ENCODE measurements at places on chromosomes 4 and X. TPM values are rescaled to one million over a fixed set of nuclear protein-coding genes. Genes with fewer than 3 reads are reported as not detected.
A peak's percentile ranks its signal among the peaks of the same experiment; 100 is the strongest.

The RAB9B gene
- 2.2 TPM for total RNA-seq

The DDX53 gene
- total RNA-seq: not detected

The PPEF2 gene
- not detected for total RNA-seq

The IQSEC2 gene
- total RNA-seq: 9.2 TPM

The GJB1 gene
- not detected for total RNA-seq

DNA sequence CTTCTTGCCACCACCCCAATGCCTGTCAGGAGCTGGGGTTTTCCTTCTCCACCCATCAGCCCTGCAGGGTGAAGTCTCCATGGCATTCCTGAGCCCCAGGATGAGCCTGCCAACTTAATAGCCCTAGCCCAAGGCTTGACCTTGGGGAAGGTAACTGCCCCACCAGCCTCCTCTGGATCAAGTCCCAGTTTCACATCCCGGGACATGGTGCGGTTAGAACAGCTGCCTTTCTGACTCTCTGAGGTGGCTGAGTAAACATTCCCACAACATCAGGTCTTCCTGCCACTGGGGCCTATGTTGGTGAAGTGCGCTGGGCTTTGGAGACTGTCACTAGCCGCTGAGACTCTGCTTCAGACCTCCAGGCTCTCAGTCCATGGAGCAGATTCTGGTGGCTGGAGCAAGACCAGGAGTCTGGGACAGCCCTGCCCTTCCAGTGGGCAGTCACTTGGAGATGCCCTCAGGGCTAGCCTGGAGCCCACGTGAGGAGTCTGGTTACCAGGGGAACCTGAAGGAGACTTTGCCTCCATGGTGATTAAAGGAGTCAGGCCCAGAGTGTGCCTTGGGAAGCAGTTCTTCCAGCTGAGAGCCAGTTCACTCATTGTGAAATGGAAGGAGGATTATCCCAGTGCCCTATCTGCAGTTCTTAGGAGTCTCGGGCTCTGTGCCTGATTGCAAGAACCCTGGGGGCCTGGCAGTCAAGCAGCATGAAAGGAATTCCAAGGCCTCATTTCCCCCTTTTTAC lies 56.8 kb downstream of the SMIM20 start:
- H3K27ac ChIP-seq: no peak overlapping the region
- H3K27me3 ChIP-seq: peaks cover 7% of the 10 kb centered on the region
- peaks cover 10% of the 10 kb centered on the region for H3K4me1 ChIP-seq
- H3K4me3 ChIP-seq: no peak overlapping the region
- no peaks in the 10 kb centered on the region for H3K36me3 ChIP-seq

DNA sequence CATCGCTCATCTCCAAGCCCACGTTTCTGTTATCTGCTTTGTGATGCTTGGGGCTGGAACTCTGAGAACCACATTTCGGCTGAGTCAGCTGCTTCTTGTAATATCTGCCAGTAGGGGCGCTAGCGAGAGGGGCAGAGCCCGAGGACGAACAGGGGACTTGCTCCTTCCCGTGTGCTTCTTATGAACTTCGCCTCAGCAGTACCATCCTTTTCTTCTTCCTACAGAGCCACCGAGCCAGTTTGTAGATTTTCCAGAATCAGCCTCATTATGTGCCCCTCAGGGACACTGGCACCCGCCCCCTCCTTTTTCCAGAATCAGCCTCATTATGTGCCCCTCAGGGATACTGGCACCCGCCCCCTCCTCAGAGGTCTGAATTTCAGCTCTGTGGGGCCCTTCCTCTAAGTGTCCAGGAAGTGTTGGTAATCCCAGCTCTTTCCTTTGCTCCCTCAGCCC lies 441.7 kb upstream of the RASGEF1B start:
- H3K36me3 ChIP-seq: no peaks in the 10 kb centered on the region
- H3K4me3 ChIP-seq: no peak overlapping the region
- no peak overlapping the region for H3K27ac ChIP-seq
- no peak for DNase-seq
- no peaks in the 10 kb centered on the region for H3K4me1 ChIP-seq

GRCh38 chr4:113539408-113539807 lies 222.1 kb downstream of the CAMK2D start:
- peak; percentile 79 for DNase-seq
- H3K36me3 ChIP-seq: no peaks in the 10 kb centered on the region
- no peaks in the 10 kb centered on the region for H3K27me3 ChIP-seq
- H3K4me1 ChIP-seq: peaks cover 3% of the 10 kb centered on the region
- H3K4me3 ChIP-seq: no peak overlapping the region

DNA sequence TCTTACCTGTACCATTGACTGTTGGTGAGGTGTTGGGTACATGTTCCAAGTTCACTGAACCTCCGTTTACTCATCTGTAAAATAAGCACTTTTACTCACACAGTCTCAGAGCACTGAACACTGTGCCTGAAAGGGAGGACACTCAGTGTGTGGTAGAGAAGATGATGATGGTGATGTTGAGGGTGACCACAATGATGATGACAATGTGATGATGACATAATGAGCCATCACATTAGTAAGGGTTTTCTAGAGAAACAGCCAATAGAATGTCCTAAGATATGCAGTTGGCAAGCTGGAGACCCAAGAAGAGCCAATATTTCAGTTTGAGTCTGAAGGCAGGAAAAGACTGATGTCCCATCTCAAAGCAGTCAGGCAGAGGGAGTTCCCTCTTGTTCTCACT lies 315.4 kb upstream of the IGFBP7 start:
- no peak overlapping the region for H3K27ac ChIP-seq
- H3K36me3 ChIP-seq: no peaks in the 10 kb centered on the region
- H3K4me3 ChIP-seq: no peak overlapping the region

GRCh38 chrX:66889418-66889817 lies 250.5 kb upstream of the EDA2R start:
- H3K27me3 ChIP-seq: no peaks in the 10 kb centered on the region
- H3K4me3 ChIP-seq: no peak overlapping the region
- H3K36me3 ChIP-seq: no peaks in the 10 kb centered on the region
- DNase-seq: no peak
- H3K27ac ChIP-seq: no peak overlapping the region

GRCh38 chr4:2689114-2689513 lies 67.0 kb downstream of the TNIP2 start:
- no peak for DNase-seq
- H3K4me3 ChIP-seq: no peak overlapping the region
- no peak overlapping the region for H3K27ac ChIP-seq
- H3K27me3 ChIP-seq: no peaks in the 10 kb centered on the region

GRCh38 chr4:67141586-67141985 lies 403.7 kb downstream of the CENPC start:
- no peaks in the 10 kb centered on the region for H3K27me3 ChIP-seq
- H3K27ac ChIP-seq: no peak overlapping the region
- no peak overlapping the region for H3K4me3 ChIP-seq
- H3K4me1 ChIP-seq: no peaks in the 10 kb centered on the region

- no peaks in the 10 kb centered on the region for H3K36me3 ChIP-seq
- no peaks in the 10 kb centered on the region for H3K4me1 ChIP-seq
- no peak for DNase-seq
- no peaks in the 10 kb centered on the region for H3K27me3 ChIP-seq
- no peak overlapping the region for H3K27ac ChIP-seq
These were observed 1328.0 kb downstream of the FSTL5 start for GRCh38 chr4:160835789-160836188.

DNA sequence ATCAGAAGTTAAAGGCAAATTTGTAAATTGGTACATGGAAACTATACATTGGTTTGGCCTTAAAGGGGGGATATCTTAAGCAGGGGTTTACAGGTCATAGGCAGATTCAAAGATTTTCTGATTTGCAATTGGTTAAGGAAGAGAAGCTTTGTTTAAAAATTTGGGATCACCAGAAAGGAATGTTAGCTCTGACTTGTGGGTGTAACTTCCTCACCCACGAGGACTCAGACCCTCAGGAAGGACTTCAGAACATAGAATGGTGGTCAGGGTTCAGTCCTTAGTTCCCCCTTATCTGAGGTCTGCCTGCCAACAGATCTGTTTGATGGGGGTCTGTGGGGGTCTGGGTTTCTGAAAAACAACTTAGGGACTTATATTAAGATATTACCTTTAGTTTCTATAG lies 427.4 kb upstream of the DIPK2B start:
- H3K27ac ChIP-seq: peak overlapping the region; percentile 6
- no peaks in the 10 kb centered on the region for H3K27me3 ChIP-seq
- no peak overlapping the region for H3K4me3 ChIP-seq
- H3K4me1 ChIP-seq: peaks cover 7% of the 10 kb centered on the region
- no peaks in the 10 kb centered on the region for H3K36me3 ChIP-seq

DNA sequence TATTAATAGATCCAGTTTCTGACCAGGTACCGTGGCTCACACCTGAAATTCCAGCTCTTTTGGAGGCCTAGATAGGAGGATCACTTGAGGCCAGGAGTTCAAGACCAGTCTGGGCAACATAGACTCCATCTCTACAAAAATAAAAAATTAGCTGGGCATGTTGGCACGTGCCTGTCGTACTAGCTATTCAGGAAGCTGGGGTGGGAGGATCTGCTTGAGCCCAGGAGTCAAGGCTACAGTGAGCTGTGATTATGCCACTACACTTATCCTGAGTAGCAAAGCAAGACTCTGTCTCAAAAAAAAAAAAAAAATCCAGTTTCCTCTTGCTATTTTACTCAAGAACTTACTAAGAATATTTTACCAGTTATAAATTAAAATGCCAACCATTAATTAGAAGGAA lies 91.7 kb downstream of the SLC10A6 start:
- H3K4me3 ChIP-seq: no peak overlapping the region
- no peaks in the 10 kb centered on the region for H3K27me3 ChIP-seq
- no peak for DNase-seq
- H3K27ac ChIP-seq: no peak overlapping the region

DNA sequence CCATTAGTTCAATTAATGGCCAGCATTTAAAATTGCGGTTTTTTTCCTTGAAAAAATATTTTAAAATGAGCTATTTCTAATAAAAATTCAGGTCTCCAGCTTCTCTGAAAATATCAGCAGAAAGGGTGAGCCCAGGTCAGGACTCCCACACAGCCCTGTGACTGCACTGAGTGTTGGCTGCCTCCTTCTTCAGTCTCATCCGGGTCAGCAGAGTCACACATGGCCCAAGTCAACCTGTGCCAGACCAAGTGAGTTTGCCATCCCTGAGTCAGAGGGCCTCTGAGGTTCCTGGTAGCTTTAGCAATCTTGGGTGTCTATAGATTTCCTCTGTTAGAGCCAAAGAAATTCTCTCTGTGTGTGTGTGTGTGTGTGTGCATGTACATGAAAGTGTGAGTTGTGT lies 22.1 kb upstream of the MSX1 start:
- peaks cover 18% of the 10 kb centered on the region for H3K4me1 ChIP-seq
- DNase-seq: no peak
- no peak overlapping the region for H3K4me3 ChIP-seq
- no peak overlapping the region for H3K27ac ChIP-seq
- H3K27me3 ChIP-seq: no peaks in the 10 kb centered on the region
- H3K36me3 ChIP-seq: no peaks in the 10 kb centered on the region

DNA sequence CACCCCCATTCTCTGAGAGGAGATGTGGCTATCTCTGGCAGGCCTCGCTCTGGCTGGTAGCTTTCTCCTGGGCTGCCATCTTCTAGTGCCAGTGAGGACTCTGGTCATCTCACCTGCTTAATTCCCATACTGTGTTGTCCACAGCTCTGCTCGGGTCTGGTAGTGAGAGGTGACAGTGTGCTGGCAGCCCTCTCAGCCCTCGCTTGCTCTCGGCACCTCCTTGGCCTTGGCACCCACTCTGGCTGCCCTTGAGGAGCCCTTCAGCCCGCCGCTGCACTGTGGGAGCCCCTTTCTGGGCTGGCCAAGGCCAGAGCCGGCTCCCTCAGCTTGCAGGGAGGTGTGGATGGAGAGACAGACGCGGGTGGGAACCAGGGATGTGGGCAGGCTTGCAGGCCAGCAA lies 52.7 kb downstream of the CPLX1 start:
- H3K36me3 ChIP-seq: peaks cover 41% of the 10 kb centered on the region
- H3K4me1 ChIP-seq: no peaks in the 10 kb centered on the region
- DNase-seq: no peak
- H3K27ac ChIP-seq: no peak overlapping the region

DNA sequence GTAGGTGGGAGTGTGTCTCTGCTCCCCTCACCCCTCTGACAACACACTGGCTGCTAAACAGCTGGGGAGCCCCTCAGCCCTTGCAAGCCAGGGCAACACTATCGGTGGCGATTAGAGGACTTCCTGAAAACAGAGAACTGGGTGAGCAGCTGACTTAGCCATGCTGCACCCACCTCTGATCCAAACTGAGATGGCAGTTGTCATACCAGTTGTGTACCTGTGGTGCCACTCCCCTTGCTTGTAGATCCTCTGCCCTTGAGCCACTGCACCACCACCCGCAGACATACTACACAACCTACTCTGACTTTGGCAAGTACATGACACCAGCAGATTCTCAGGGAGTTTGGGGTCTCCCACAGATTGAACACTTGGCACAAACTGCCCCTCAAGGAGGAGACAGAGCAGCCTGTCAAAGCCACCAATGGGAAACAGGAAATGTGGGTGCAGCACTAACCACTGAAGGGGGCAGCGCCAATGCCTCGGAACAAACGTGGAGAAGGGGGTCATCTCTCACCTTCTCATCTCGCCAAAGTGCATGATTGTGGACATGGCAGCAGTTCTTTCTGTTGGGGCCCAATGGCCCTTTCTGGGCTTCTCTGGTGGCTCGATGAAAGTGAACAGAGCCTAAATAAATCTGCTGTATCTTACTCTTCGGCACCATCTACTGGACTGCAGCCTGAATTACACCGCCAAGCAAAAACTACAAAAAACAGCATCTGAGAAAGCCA lies 119.8 kb downstream of the NEK1 start:
- H3K27ac ChIP-seq: no peak overlapping the region
- no peaks in the 10 kb centered on the region for H3K36me3 ChIP-seq
- H3K4me1 ChIP-seq: no peaks in the 10 kb centered on the region
- no peaks in the 10 kb centered on the region for H3K27me3 ChIP-seq
- DNase-seq: peak; percentile 4

DNA sequence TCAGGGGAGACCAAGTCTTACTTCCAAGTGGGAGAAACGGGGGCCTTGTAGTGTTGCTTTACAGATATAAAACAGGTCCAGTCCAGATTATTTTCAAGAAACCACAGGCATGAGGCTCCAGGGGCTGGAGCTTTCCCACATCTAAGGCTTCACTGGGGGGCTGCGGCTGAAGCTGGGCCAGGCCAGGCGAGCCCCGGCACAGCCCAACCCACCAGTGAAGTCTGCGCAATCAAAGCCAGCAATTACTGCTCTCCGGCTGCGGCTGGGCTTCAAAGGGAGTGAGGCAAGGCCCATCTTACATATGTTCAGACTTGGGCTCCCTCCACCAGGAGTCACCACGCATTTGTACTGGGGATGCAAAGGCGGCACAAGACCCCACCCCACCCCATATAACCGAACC lies 61.7 kb downstream of the HADH start:
- H3K36me3 ChIP-seq: no peaks in the 10 kb centered on the region
- H3K4me1 ChIP-seq: no peaks in the 10 kb centered on the region
- H3K4me3 ChIP-seq: no peak overlapping the region
- no peaks in the 10 kb centered on the region for H3K27me3 ChIP-seq
- H3K27ac ChIP-seq: no peak overlapping the region

DNA sequence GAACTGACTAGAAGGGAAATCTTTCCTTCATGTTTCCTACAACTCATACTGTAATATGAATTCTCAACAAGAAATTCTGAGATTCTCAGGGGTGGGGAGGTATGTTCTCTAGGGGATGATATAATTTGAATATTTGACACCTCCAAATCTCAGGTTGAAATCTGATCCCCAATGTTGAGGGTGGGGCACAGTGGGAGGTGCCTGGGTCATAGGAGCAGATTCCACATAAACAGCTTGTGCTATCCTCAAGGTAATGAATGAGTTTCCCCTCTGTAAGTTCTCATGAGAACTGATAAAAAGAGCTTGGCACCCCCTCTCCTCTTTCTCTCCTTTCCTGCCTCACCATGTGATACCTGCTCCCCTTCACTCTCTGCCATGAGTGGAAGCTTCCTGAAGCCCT lies 21.5 kb downstream of the FBXW7 start:
- H3K36me3 ChIP-seq: no peaks in the 10 kb centered on the region
- H3K27me3 ChIP-seq: no peaks in the 10 kb centered on the region
- H3K4me3 ChIP-seq: no peak overlapping the region
- H3K4me1 ChIP-seq: peaks cover 8% of the 10 kb centered on the region
- no peak overlapping the region for H3K27ac ChIP-seq
- no peak for DNase-seq

Measured in astrocyte (in vitro differentiated cells and primary cell).